CD4-positive, alpha-beta T cell treated with Interleukin-12 subunit alpha and Interleukin-12 subunit beta, for 1 hour (primary cell): ENCODE measurements at places on chromosomes 3 and 15.
A peak's percentile ranks its signal among the peaks of the same experiment; 100 is the strongest.

GRCh38 chr3:23748398-23749110, 57.2 kb upstream of the UBE2E1 start:
- DNase-seq, result peak; percentile 35

GRCh38 chr15:96415513-96416217, 85.2 kb downstream of the NR2F2 start:
- no peak for DNase-seq

DNA sequence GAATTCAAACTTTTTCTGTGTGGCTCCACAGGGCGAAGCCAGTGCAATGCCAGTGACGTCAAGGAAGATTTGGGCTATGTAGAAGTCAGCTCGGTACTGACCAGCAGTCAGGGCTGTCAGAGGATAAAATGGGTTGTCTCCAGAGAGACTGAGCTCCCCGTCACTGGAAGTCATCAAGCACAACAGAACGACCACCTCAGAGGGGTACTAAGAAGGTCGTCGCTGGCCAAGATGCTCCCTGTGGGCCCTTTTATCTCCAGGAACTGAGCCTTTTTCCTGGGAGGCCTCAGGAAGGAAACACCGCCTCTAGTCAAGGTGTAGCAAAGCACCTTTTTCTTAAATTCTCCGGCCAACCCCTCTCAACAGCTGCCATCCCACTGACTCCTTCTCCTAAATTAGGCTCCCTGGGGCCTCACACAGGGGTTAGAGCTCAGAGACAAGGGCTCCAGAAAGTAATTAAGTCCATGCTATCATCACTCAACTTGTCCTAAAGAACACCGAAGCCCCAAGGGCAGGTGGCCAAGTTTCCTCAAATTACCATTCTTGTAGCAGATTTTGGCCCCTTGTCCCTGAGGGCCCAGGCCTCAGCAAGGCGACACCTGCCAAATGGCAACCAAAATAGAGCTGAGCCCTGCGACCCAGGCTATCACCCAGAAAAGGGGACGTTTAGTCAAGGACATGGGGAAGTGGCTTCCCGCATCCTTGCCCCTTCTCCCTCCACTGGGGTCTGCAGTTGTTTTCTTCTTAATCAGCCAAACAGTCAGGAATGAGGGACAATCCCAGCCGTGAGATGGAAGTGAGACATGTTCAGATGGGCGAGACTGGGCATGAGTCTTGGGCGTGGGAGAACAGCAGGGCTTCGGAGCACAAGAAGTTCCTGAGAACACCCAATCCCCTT, 48.0 kb downstream of the SSUH2 start:
- DNase-seq, result no peak

DNA sequence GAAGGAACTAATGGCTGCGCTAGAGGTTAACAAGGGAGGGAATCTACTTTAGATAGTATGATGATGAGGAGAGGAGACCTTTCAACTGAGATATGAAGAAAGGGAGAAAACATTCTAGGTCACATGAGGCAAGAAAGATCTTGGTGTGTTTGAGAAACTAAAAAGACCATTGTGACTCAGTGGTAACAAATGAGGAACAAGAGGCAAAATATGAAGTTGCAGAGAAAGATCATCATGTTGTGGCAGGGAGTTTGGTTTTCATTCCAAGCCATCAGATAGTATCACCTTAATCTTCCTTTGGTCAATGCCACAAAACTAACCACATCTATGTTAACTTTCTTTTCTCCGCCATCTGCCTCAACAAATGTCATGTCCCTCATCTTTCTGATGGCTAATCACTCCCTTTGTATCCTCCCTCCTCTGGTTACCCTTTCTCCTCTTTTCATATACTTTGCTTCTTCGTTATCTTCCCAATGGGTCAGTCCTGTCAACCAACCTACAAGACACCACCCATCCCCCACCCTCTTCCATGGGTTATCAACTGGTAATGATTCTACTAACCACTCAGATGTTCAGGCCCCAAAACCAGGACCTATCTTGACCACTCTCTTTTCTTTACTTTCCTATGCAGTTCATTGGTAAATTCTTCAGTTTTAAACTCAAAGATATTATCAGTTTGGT, 2.4 kb upstream of the PDCD6IP start:
- DNase-seq, result no peak

DNA sequence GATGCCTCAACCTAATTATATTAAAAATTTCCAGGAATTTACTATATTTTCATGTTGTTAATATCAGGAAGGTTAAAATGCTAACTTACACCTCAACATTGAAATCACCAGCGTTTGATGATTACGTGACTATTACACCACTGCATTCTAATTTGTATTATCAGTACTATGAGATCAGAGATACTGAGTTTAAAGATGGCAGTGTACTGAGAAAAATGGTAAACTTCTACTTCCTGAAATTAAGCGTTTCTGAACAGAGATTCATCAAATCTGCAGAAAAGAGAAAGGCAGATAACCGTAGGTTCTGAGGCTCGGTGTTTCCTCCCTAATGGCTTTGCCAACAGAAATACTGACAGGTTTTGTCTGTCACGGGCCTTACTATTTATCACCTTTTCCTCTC, 69.9 kb downstream of the CRTC3 start:
- no peak for DNase-seq

DNA sequence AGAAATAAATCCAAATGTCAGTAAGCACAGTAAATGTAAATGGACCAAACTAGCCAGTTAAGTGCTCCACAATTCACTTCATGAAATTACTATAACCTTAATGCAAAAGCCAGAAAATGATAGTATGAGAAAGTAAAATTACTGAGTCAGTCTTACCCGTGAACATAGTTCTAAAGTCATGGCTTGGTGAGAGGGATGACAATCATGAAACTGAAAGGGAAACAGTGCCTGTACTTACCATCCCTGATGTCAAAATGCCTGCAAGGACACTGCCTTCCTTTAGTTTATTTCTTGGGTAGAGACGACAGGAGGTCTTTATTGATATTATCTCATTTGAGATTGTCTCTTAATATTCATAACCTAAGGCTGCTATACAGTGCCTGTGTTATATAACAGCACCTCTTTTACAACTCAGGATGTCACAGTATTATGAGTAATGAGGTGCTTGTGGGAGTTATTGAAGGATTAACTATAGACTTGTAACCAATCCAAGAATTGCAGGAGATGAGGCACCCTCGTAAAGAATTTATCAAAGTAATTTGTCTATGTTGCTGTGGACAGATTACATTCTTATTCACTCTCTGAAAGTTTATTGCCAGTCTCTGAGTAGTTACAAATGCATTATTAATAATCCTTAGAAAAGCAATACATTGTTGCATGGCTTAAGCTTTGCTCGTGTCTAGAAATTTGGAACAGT, 142.9 kb upstream of the BFSP2 start:
- DNase-seq, result no peak

- no peak for DNase-seq
Measured at GRCh38 chr3:109137761-109138160, 1.2 kb downstream of the C3orf85 start.

DNA sequence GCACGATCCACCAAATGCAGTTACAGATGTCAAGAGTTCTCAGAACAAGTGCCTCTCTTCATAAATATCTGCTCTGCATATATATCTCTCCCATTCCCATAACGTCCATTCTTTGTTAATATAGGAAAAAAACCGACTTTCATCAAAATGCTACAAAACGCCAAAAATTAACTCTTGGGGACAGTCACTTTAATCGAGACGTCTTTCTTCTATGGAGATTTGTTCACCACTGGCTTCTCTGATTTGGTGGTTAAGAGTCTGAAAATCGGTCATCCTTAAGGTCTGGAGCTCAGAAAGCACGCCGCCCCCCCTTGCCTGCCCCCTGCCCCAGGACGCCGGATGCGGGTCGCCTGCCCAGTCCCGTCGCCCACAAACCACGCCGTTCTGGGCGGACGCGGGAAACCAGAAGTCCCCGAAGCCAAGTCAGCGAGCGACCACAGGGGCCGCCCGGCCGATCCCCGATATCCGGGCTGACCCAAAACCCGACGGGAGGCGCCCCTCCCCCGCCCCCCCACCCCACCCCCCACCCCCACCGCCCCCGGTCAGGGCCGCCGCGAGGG, 252.7 kb downstream of the TJP1 start:
- DNase-seq, result no peak

DNA sequence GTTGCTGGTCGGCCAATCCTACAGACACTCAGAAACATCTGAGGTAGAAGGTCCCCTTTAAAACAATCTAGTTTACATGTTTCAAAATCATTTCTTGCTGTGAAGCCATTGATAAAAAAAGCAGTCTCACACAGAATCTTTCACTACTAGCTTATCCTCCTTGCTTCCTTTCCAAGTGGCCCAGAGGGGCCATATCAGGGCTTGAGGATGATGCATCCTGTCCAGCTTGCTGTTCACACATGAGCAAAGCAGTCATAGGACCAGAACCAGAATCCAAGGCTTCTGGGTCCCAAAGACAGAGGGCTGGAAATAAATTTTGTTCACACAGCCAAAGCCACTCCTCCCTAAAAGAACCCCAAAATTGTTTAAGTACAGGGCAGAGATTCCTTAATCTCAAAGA, 9.2 kb upstream of the LYZL4 start:
- DNase-seq, result no peak

GRCh38 chr3:74905478-74905877, 291.0 kb upstream of the CNTN3 start:
- no peak for DNase-seq

DNA sequence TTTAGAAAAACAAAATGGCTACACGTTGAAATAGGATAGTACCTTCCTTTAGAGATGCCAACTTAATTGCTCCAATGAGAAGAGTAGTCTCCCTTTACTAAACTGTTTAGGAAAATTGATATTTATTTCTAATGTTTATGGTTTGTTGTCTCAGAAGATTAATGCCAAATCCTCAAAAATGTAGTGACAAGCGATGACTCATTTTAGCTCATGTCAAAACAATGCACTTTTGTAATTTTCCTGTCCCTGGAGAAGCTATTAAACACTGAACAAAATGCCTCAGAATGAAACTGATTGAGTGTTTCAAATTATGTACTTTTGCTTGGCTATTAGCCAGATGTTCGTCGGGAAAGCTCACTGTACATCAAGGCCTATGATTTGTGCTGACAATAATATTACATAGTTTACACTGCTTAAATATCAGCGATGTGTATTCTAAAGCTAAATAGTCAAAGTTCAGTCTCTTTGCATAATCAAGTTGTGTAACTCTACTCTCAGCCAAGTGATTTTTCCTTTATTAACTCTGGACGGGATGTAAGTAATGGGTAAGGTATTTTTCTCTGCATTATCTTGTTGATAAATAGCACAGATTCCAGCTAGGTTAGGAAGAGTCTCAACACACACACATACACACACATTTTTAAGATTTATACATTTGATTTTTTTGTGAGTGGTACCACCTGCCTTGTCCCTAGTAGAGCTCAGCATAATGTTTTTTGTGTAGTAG, 83.7 kb downstream of the CMSS1 start:
- DNase-seq, result no peak

DNA sequence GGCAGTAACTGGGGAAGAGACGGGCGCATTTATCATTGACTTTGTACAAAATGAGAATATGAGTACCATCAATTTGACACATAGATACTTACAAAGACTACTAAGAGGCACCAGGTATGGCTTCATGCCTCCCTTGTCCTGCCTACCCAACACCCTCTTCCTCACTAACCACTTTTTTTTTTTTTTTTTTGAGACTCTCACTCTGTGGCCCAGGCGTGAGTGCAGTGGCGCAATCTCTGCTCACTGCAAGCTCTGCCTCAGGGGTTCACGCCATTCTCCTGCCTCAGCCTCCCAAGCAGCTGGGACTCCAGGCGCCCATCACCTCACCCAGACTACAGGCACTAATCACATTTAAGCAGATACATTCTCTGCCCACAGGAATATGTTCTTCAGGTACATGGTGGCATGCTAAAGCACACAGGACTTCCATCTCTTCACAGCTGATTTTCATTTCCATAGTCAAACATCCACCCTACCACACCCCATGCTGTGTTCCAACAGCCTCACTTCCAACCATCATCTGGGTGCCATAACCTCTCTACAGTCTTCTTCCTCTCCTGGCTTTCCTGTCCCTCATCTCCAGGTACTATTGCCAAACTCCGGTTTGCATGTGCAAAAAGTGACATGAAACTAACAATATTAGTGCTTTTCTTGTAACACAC, 41.7 kb downstream of the RAB27A start:
- DNase-seq, result no peak

DNA sequence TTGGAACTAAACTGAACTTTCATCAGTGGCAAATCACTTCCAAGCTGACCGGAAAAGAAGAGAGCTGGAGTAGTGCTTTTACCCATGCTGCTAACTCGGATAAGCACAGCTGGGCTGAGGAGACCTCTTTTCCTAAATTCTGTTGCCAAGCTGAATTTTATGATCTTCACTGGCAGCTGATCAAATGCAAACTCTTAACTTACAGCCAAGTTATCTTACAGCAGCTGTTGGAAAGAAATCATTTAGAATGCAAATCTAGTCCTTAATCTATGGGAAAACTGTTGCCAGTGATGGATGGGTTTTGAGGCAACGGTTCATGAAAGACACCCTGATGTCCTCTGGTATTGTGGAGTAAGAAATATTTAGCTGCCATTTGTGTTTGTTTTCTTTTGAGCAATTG, 216.5 kb downstream of the ZNF385D start:
- no peak for DNase-seq

DNA sequence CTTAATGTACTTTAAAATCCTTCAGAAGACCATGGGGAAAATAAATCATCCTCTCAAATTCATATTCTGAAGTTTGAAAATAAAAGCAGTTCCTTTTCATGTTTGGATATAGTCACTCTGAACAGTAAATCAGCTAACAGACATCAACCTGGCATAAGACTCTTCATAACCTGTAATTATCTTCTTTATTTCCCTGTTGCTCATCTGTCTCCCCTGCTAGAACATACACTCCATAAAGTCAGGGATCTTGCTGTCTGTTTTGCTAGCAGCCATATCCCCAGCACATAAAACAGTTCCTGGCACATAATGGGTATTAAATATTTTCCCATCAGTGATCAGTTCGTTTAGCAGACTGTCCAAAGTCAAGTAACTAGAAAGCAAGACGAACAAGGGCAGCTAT, 11.2 kb downstream of the VGLL4 start:
- DNase-seq, result no peak

GRCh38 chr3:146543461-146544001, 876 bp downstream of the PLSCR1 start:
- no peak for DNase-seq

- DNase-seq, result no peak
Measured at GRCh38 chr15:88241060-88241459, 15.5 kb downstream of the NTRK3 start.

DNA sequence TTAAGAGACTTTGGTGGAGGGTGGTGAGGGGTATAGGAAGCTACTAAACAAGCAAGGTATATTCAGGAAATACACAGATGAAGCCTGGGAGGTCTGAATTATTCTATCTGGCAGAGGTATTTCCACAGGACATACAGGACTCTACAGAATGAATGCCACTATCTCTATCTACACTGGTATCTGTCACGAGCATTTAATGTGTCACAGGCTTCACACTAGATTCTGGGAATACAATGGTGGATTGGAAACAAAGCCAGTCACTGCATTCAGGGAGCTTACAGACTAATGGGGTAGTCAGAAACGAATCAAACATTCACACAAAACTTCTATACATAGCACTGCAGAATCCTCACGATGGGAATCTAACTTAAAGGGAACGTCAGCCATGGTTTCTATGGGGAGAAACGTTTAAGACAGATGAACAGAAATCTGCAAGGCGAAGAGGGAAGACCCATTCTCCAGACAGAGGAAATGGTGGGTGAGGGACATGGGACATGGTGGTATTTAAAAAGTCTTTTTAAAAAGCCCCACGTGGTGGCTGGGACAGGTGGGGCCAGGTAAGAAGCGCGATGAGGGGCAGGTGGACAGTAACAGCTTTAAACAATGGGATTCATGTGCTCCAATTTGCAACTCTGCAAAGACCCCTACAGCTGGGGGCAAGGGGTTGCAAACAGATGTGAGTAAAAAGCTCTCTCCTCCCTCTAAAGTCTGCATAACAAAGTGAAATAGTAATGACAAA, 16.5 kb downstream of the LRIG1 start:
- no peak for DNase-seq
